ENCODE measurements at places on chromosomes 1 and 21.

GRCh38 chr1:48917901-48918603 is 141.4 kb upstream of the BEND5 start:
- no peak for DNase-seq

GRCh38 chr1:100811808-100812207 is 82.8 kb downstream of the EXTL2 start:
- no peak for DNase-seq

DNA sequence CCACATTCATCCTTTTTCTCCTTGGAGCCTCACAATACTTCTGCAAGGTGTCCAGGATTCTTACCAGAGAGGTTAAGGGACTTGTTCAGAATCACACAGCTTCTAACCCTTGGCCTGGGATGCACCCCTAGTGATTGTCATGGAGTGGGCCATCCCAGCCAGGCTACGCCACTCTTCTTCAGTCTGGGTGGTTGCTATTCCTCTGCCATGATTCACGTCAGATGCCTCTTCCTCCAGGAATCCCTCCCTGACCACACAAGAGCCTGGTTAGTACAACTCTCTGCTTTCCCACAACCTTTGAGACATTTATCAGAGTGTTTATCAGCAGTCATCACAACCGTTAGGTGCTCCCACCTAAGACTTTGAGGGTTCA is 121.8 kb downstream of the EPHB2 start:
- no peak for DNase-seq

- DNase-seq, result no peak
Observed at GRCh38 chr1:219171192-219171935, 2.3 kb upstream of the LYPLAL1 start.

GRCh38 chr1:64511044-64511443 is 41.1 kb downstream of the CACHD1 start:
- no peak for DNase-seq

GRCh38 chr1:201509601-201510374 is 2.9 kb upstream of the CSRP1 start:
- DNase-seq, result no peak

DNA sequence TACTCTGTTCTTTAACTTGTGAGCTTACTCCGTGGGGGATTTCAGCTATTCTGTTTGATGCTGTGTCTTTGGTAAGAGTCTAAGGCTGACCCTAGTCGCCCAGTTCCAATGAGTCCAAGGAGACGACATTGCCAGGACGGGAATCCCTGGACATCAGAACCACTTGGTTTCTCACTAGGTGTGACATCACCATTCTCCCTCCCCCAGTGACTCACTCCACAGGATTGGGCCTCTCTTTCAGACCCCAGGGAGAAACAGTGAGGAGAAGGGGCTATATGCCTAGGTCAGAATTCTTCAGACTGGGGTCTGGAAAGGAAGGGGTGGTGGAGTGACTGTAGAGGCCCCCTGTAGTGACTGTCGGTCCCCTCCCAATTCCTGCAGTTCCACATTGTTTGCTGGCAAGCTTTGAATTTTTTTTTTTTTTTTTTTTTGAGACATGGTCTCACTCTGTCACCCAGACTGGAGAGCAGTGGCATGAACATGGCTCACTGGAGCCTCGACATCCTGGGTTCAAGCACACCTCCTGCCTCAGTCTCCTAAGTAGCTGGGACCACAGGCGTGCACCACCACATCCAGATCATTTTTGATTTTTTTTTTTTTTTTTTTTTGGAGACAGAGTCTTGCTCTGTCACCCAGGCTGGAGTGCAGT is 21.3 kb downstream of the ALPL start:
- DNase-seq, result no peak

DNA sequence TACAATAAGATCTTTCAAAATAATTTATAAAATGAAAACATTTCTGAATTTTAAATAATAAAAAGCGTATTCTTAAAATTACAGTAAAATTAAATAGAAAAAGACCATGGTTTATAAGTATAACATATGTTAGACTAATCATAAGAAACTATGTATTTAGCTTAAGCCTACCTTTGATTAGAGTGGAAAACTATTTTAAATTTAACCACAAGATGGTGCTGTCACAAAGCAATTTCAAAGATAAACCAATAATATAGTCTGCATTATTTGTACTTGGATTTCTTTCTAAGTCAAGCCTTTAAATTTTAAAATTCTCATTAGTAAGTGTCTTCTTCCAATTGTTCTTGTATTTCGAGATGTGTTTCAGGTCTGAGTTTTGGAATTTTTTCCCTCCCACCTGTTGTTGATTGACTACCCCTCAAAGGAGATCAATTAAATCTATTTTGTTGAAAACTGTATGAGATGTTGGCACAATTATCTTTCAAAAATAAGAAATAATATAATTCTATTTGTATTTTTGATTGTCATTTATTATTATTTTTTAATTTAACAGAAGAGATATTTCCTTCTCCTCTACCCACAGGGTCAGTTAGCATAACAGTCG is 459.8 kb downstream of the KCNT2 start:
- DNase-seq, result no peak

GRCh38 chr1:186512698-186513457 is 52.0 kb upstream of the PDC start:
- no peak for DNase-seq

DNA sequence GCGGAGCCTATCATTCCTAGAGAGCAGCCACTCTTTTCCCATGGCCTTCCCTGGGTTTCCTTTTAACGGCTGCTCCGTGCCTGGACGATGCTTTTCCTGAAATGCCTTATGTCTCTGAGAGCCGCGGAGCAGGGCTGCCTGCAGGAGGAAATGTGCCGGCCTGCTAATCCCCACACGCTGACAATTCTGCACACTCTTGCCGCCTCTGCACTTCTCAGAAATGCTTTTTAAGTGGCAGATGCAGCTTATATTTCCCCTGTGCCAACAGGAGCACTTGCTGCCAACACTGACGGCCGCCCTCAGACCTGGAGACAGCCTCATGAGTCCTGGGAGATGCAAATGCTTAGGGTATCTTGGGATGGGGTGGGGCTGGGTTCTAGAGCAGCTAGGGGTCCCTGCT is 253.2 kb downstream of the GRIK3 start:
- DNase-seq, result no peak

Measured in activated CD8-positive, alpha-beta T cell treated with anti-CD3 and anti-CD28 coated beads, Interleukin-2, amount 10 ng/mL, durations not matched to agents 7 days and 5 days (primary cell).